Activated CD4-positive, alpha-beta T cell treated with anti-CD3 and anti-CD28 coated beads, Interleukin-2, amount 50 U/mL, for 24 hours (primary cell): ENCODE measurements at places on chromosomes 4 and X.

- no peak for DNase-seq
Measured at GRCh38 chr4:86926435-86927086, 8.2 kb upstream of the AFF1 start.

DNA sequence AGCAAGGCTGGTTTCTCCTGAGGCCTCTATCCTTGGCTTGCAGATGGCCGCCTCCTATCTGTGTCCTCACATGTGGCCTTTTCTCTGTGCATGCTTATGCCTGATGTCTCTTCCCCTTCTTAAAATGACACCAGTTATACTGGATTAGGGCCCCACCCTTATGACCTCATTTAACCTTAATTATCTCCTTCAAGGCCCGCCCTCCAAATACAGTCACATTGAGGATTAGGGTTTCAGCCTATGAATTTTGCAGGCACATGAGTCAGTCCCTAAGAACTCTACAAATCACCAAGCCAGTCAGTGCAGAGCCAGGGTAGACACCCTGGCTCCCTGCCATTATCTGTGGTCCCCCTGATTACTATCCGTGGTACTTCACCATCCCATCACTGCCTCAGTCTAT lies 51.6 kb downstream of the MAML3 start:
- DNase-seq = no peak

DNA sequence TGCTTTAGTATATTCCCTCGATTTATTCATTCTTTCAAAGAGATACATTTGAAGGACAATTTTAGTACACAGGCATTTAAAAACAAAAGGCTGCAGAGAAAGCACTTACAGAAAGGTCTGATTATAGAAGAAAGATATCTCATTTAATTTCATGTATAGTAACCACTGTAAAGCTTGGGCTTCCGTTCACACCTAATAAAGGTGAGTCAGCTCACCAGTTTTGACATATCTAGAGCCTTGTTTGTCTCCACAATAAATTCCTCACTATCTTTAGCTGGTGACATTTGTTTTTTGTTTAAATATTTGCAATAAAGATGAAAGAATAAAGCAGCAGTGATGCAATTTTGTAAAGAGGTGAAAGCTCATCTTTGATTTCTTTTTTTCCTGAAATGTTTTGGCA lies 1.1 kb upstream of the EPHA5 start:
- DNase-seq = no peak

DNA sequence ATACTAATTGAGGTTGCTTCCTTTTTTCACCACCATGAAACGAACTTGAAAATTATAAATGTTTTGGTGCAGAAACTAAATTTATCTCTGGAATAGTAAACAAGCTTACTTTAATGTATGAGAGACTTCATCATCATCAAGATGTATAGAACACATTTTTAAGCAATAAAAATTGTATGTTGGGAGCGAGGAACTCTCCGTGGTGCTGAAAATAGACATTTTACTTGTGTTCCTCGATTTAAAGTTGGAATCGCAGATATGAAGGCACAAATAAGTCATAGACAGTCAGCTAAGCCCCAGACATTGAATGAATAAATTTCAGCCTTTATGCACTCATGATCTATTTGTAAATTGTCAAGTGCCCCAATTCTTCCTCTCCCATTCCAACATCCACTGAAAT lies 310.7 kb downstream of the STK32B start:
- DNase-seq = no peak

DNA sequence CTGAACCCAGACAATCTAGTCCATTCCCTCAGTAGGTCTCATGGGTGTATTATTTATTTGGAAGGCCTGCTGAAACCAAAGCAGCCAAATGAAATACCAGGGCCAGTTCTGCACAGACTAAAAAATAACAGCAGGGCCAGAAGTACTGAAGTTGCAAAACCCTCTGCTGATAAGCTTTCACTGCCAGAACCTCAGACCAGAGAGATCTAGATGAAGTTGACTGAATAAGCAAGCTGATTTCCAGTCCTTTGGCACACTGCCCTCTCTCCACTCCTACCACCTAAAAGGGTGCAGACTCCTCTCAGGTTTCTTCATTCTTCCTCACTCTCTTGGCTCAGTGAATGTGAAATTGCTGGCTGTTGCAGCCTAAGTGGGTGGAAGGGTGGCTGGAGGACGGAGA lies 276.7 kb upstream of the KLF3 start:
- no peak for DNase-seq
